ENCODE measurements at places on chromosomes 5 and 9.

GRCh38 chr5:2832394-2832793, 80.9 kb upstream of the IRX2 start:
- no peaks in the 10 kb centered on the region for H3K36me3 ChIP-seq
- H3K27me3 ChIP-seq: no peaks in the 10 kb centered on the region
- H3K27ac ChIP-seq: no peak overlapping the region
- H3K4me1 ChIP-seq: no peaks in the 10 kb centered on the region

GRCh38 chr5:14879937-14880589, 8.5 kb upstream of the ANKH start:
- H3K4me1 ChIP-seq: peaks cover 3% of the 10 kb centered on the region
- H3K36me3 ChIP-seq: no peaks in the 10 kb centered on the region
- H3K4me3 ChIP-seq: no peak overlapping the region
- DNase-seq: no peak

DNA sequence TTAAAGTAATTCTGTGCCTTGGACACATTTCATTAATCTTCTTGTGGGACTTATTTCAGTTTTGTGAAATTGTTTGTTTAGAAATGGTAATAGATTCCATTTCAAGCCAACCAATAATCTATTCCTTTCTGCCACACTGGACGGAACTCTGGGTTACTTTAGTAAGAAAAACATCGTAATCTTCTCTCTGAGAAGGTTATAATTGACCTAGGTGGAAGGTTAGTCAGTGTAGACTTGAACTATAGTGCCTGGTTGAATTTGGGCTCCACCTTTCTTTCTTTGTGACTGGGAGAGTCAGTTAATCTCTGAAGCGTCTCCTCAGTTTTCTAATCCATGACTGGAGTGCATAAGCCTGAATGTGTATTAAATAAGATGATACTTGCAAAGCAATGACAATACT, 89.7 kb upstream of the PRLR start:
- no peak overlapping the region for H3K27ac ChIP-seq
- H3K4me1 ChIP-seq: no peaks in the 10 kb centered on the region
- no peak for DNase-seq
- no peaks in the 10 kb centered on the region for H3K36me3 ChIP-seq
- H3K4me3 ChIP-seq: no peak overlapping the region
- H3K27me3 ChIP-seq: no peaks in the 10 kb centered on the region

GRCh38 chr5:153752890-153753289, 262.4 kb downstream of the GRIA1 start:
- no peak overlapping the region for H3K27ac ChIP-seq
- H3K36me3 ChIP-seq: no peaks in the 10 kb centered on the region
- H3K27me3 ChIP-seq: no peaks in the 10 kb centered on the region
- H3K4me3 ChIP-seq: no peak overlapping the region
- DNase-seq: no peak
- H3K4me1 ChIP-seq: no peaks in the 10 kb centered on the region

DNA sequence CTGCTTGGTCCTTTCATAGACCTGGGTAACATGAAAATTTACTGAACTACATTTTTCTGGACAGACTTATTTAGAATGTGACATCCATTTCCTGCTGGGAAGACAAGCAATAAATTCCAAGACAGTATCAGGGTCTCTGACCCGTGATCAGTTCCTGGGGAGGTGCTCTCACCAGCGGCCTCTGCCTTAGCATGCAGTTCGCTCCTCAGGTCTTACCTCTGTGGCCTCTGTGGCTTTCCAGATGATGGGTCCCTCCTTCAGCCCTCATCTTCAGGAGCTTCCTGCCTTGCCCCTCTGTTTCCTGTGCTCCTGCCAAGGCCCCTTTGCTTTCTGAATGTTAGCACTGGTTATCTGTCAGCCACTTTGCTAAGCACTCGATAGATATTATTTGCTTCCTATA, 66.4 kb downstream of the CMYA5 start:
- no peak overlapping the region for H3K4me3 ChIP-seq
- no peaks in the 10 kb centered on the region for H3K36me3 ChIP-seq
- H3K27ac ChIP-seq: no peak overlapping the region

DNA sequence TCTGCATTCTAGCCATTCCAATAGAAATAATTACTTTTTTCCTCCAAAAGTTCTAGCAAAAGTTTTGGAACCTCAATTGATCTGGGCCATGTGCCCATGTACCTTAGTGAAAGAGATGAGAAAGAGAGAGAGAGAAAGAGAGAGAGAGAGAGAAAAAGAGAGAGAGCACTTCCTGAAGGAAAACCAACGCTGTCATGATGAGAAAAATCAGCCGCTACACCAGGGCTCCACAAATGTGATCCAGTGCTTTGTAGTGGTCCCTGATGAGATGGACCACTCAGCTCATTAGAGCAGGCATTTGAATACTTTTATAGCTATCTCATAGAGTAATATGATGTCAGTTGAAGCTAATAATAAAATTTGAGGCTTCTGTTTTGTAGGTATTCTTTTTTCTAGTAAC, 7.7 kb upstream of the GAS1 start:
- no peak overlapping the region for H3K27ac ChIP-seq
- DNase-seq: no peak
- H3K27me3 ChIP-seq: peaks cover 21% of the 10 kb centered on the region
- no peaks in the 10 kb centered on the region for H3K36me3 ChIP-seq
- H3K4me3 ChIP-seq: no peak overlapping the region

DNA sequence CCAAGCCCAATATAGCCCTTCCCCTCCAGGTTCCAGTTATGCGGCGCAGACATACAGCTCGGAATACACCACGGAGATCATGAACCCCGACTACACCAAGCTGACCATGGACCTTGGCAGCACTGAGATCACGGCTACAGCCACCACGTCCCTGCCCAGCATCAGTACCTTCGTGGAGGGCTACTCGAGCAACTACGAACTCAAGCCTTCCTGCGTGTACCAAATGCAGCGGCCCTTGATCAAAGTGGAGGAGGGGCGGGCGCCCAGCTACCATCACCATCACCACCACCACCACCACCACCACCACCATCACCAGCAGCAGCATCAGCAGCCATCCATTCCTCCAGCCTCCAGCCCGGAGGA, 6.3 kb downstream of the NR4A3 start:
- H3K4me3 ChIP-seq: no peak overlapping the region
- no peak for DNase-seq
- no peaks in the 10 kb centered on the region for H3K27me3 ChIP-seq
- peaks cover 5% of the 10 kb centered on the region for H3K4me1 ChIP-seq

- H3K4me3 ChIP-seq: no peak overlapping the region
- no peak for DNase-seq
- peaks cover under 1% of the 10 kb centered on the region for H3K36me3 ChIP-seq
- peaks cover 22% of the 10 kb centered on the region for H3K4me1 ChIP-seq
- no peaks in the 10 kb centered on the region for H3K27me3 ChIP-seq
- no peak overlapping the region for H3K27ac ChIP-seq
These were observed 140.2 kb downstream of the RGS3 start for GRCh38 chr9:113603773-113604172.

GRCh38 chr9:70792796-70793195, 328.6 kb downstream of the TRPM3 start:
- H3K27me3 ChIP-seq: no peaks in the 10 kb centered on the region
- H3K4me1 ChIP-seq: no peaks in the 10 kb centered on the region
- DNase-seq: no peak

DNA sequence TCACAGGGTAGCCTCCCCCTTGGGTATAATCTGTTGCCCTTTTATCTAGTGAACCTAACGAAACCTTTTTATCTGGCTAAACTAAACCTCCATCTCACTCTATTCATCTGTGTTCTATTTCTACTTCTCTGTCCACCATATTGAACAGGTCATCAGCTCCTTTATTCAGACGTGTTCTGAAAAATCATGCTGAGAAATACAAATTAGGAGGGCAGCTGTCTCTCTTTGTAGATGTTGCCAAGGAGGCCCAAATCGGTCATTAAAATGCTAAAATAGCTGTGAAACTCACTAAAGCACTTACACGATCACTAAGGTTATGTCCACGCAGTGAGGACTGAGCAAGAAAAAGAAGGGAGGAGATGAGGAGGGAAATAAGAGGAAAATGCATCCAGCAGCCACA, 115.6 kb upstream of the RETREG1 start:
- peaks cover 23% of the 10 kb centered on the region for H3K4me1 ChIP-seq
- DNase-seq: no peak
- H3K36me3 ChIP-seq: peaks cover 31% of the 10 kb centered on the region
- H3K27ac ChIP-seq: no peak overlapping the region

DNA sequence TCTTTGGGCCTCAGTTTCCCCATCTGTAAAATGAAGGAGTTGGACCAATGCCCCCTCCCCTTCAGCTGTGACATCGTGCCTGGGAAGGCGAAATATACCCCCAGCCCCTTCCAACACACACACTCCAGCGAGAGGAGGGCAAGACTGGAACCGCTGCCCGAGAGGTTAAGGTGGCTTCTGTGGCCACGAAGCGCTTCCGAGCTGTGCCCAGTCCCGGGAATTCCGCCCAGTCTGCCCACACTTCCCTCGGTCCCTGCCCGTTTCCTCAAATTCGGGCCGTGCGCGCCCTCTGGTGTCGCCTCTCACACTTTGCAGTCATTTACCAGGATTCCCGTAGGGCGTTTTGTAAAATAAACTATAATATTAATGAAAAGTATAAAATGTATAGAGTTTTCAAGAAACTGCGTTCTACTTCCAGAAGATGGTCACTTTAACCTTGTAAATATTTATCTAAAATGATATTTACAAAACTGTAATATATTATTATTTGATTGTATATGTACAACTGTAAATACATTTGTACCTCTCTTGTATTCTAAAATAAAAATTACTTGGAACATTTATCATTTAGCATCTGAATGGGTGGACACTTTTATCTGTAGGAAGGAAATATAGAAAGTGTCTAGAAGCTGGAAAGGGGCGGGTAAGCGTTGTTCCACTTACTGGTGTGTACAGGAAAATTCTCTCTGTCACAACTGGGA, 11.0 kb upstream of the EXOSC2 start:
- peaks cover 17% of the 10 kb centered on the region for H3K4me1 ChIP-seq
- peak; percentile 80 for DNase-seq
- no peak overlapping the region for H3K27ac ChIP-seq
- no peak overlapping the region for H3K4me3 ChIP-seq
- H3K27me3 ChIP-seq: peaks cover 6% of the 10 kb centered on the region
